SW480 (cell line): ENCODE measurements at places on chromosomes 4 and X.

- peak; percentile 32 for DNase-seq
Observed at GRCh38 chrX:1661048-1661921, 46.4 kb downstream of the ASMT start.

DNA sequence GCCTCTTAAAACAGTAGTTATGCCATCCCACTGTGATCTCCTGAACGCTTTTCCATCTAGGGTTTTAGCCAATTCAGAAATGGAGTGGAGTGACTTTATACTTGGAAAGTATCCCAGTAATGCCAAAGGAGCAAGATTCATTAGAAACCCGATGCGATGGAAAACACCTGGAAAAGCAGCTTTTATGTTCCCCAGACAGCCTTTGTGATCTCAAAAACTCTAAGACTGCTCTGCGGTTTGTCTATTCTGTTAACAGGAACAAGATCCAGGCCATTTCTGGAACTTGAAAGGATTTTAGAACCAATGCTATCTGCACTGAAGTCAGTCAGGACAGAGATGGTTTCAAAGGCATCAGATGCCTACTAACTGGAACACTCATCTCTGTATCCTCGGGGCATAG is 145.1 kb downstream of the APBB2 start:
- DNase-seq: no peak

DNA sequence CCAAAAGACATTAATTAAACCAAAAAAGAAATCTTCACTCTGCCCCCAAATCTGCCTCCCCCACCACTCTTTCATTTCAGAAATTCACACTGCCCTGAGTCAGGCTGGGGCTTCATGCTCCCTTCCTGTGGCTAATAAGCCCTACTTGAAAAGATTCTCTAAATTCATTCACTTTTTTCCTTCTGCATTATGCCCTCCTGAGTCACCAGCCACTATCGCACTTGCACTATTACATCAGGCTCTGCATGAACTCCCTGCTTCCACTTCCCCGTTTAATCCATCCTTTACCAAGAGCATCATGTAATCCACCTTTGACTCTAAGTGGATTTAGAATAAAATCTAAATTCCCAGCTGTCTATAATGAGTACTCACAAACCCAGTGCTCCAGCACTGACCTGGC is 295.4 kb upstream of the KLF3 start:
- no peak for DNase-seq

- DNase-seq: peak; percentile 20
Observed at GRCh38 chr4:120692964-120693363, 229.6 kb downstream of the PRDM5 start.

- DNase-seq: no peak
Observed at GRCh38 chr4:30867427-30867826, 147.3 kb downstream of the PCDH7 start.

GRCh38 chrX:15349046-15349445 is 13.7 kb upstream of the PIGA start:
- peak; percentile 57 for DNase-seq

- DNase-seq: no peak
Observed at GRCh38 chr4:31647786-31648185, 927.6 kb downstream of the PCDH7 start.

DNA sequence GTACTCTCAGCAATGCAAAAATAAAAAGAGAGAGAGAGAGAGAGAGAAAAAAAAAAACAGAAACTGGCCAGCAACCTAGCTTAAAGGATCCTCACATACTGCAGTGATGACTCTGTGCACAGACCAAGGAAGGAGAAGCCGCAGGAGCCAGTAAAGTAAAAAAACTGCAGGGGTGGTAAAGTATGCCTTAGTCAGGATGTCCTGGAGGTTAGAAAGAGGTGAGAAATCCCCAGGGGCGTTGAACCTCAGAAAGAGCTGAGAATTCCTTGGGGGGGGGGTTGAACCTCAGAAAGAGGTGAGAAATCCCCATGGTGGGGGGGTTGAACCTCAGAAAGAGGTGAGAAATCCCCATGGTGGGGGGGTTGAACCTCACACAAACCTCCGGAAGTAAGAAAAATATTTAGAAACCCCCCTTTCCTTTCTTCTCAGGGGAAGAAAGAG is 48.0 kb downstream of the MAGEA9 start:
- no peak for DNase-seq

GRCh38 chr4:61493470-61493869 is 293.3 kb downstream of the ADGRL3 start:
- DNase-seq: no peak

- DNase-seq: no peak
Observed at GRCh38 chr4:105666693-105667092, 41.8 kb downstream of the INTS12 start.

GRCh38 chr4:108635070-108635655 is 14.8 kb downstream of the RPL34 start:
- DNase-seq: no peak
